ENCODE measurements at places on chromosomes 2 and 18.

GRCh38 chr2:108316461-108317258, 28.0 kb downstream of the SULT1C2 start:
- DNase-seq, result peak; percentile 21

GRCh38 chr2:132038179-132038882, 123.4 kb downstream of the ANKRD30BL start:
- no peak for DNase-seq

DNA sequence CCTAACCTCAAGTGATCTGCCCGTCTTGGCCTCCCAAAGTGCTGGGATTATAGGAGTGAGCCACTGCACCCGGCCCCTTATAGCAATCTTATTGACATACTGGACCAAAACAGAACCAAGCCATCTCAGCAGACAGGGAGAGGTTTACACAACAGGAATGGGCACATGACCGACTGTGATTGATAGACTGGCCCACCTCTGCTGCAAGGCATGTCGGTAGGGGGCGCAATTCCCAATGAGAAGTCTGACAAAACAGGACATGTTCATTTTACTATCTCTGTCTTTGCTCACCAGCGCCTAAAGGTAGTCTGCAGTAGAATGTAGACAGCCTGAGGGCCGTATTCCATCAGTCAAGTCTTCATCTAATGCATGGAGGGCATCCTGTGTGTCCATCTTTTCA, 2.0 kb downstream of the LYPD6B start:
- no peak for DNase-seq

GRCh38 chr2:64406407-64406774, 47.6 kb upstream of the LGALSL start:
- no peak for DNase-seq

- peak; percentile 74 for DNase-seq
Observed at GRCh38 chr2:3532941-3533340, 13.6 kb upstream of the ADI1 start.

GRCh38 chr18:34870555-34871310, 160.6 kb downstream of the DTNA start:
- no peak for DNase-seq

DNA sequence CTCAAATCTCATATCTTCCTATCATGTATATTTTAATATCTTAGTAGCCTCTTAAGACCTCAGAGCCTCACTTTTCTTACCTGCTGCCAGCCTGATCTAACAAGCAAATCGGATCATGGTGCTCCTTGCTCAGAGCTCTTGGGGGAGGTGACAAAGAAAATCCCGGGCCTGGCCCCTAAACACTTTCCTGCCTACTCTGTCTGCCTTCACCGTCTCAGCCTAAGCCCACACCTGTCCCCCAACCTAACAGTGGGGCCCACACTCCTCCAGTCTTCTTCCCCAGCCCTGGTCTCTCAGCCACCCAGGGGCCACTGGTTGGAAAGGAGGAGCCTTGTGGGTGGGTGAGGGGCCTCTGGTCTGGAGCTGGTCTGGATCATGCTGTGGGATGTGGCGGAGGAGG, 207.3 kb downstream of the HAUS1 start:
- DNase-seq, result no peak

GRCh38 chr2:42810971-42811811, 18.8 kb upstream of the HAAO start:
- peak; percentile 53 for DNase-seq

DNA sequence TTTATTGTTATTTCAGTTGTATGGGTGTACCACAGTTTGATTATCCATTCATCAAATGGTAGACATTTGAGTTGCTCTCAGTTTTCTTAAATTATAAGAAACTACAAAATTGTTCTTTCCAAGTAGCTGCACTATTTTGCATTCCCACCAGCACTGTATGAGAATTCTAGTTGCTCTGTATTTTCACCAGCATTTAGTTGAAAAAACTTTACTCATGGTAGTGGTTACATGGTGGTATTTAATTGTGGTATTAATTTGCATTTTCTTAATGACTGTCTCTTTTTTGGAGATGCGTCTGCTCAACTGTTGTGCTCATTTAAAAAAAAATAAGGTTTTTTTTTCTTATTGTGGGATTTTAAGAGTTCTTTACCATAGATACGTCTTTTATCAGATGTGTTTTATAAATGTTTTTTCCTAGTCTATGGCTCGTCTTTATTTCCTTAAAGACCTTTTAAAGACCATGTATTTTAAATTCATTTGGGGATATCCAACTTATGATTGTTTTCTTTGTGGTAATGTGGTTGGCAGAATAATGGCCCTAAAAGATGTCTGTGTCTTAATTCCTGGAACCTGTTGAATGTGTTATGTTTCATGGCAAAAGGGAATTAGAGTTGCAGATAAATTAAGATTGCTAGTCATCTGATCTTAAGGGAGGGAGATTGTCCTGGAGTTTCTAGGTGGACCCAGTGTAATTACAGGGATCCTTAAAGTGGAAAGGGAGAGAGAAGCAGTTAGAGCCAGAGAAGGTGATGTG, 37.4 kb downstream of the UBE2F start:
- no peak for DNase-seq

- DNase-seq, result no peak
Observed at GRCh38 chr2:236728916-236729670, 159.5 kb downstream of the ACKR3 start.

GRCh38 chr2:233679196-233679595, 2.5 kb upstream of the UGT1A7 start:
- no peak for DNase-seq

GRCh38 chr2:88885679-88886416, 194.4 kb downstream of the RPIA start:
- DNase-seq, result no peak

DNA sequence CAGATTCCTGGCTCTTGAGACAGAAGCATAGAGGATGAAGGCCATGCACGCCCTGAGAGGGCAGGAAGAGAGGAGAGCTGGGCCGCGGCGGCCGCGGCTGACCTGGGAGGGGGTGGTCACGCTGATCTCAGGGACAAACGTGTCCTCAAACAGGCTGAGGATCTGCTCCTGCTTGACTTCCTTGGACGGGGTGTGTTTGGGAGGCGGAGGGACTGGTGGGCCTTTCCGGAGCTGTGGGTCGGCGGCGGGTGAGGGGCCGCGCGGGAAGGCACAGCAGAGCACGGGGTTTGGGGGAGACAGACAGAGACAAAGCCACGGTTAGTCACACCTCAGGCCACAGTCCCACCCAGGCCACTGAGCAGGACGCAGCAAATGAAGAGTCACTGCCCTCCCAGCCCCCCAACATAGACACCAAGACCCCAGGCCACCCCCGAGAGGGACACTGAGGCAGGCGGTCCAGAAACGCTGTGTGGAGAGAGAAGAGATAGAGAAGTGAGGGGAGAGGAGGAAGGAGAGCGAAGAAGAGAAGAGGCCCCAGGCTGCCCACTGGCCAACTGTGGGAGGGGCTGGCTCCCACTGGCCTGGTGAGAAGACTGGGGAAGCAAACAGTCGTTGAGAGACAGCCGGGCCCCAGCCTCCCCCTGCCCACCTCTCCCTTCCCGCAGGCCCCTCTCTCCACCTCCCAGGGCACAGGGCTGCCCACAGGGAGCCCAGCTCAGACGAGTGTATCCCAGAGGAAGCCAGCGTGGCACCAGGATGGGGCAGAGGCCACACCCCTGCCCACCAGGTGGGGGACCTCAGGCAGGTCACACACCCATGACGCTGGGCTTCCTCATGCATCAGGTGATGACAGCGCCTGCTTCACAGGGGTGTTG, 49.3 kb downstream of the BIN1 start:
- no peak for DNase-seq

- DNase-seq, result no peak
Observed at GRCh38 chr18:77052983-77053309, 79.6 kb downstream of the MBP start.

DNA sequence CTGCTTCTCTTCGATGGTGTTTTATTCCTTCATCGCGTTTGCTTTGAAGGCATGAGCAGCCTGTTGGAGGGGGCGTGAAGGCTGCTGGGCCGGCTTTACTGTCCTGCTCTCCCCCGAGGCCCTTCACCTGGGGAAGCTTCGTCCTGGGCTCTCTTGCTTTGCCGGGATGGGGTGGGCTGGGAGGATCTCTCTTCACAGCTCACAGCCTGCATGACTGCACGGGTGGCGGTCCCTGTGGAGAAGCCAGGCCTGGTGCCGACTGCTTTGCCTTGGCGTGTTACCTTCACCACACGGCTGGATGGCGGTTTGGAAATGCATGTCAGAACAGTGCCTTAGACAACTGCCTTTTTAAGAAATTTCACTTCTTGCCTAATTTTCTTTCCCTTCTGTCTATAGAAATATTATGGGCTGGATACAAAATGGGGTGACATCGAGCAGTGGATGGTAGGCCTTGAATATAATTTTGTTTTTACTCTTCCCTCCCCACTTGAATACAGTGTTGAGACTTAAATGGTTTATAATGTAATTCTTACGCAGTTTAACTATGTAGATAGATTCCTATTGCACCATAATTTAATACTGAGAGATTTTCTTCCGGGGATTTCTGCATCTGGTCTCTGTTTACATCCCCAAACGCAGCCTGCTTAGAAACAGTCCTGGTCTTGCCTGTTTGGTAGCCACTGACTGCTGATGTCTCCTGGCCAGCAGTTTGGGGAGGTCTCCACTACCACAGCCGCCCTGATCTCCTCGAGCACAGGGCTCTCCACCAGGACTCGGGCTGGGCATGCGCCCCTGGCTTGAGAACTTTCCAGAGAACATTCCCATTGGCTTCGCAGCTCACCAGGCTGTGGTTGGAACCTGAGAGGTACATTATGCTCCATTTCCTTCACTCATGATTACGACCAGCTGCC, 81.0 kb upstream of the RBM44 start:
- DNase-seq, result peak; percentile 21

- DNase-seq, result peak; percentile 62
Observed at GRCh38 chr2:162123806-162124758, 28.0 kb downstream of the GCG start.

DNA sequence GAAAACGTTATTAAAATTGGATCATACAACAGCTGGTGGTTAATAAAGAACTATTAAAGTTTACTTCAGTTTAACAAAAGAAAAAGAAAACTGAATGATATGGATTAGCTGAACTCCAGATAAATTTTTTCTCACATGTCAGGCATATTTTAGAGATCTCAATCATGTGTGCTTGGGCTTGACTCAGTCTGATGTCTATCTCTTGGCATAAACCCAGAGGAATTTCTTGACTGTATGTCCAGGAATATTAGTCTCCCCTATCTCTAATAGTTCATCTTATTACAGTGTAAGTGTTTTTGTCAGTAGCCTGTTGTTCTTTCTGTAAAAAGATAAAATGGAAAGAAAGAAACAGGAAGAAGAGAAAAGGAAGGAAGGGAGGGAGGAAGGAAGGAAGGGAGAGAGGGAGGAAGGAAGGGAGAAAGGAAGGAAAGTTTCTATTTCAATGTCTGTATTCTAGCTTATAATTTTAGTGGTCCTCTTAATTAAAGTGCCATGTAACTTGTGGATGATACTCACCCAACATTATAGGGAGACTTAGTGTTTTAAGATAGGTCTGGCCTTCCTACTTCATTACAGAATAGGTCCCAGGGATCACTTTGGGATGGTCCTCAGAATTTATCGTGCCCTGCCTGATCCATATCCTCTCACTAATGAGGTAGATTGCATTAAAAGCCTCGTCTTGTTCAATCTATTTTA, 99.7 kb upstream of the UGP2 start:
- peak; percentile 80 for DNase-seq

GRCh38 chr18:67639872-67640271, 123.4 kb upstream of the DSEL start:
- DNase-seq, result no peak
